ENCODE measurements at places on chromosomes 2 and 18.
A peak's percentile ranks its signal among the peaks of the same experiment; 100 is the strongest.

GRCh38 chr2:37321029-37321682, 3.5 kb downstream of the PRKD3 start:
- no peak overlapping the region for H3K27ac ChIP-seq
- no peaks in the 10 kb centered on the region for H3K27me3 ChIP-seq
- peaks cover 39% of the 10 kb centered on the region for H3K4me1 ChIP-seq
- H3K36me3 ChIP-seq = no peaks in the 10 kb centered on the region
- H3K4me3 ChIP-seq = no peak overlapping the region

DNA sequence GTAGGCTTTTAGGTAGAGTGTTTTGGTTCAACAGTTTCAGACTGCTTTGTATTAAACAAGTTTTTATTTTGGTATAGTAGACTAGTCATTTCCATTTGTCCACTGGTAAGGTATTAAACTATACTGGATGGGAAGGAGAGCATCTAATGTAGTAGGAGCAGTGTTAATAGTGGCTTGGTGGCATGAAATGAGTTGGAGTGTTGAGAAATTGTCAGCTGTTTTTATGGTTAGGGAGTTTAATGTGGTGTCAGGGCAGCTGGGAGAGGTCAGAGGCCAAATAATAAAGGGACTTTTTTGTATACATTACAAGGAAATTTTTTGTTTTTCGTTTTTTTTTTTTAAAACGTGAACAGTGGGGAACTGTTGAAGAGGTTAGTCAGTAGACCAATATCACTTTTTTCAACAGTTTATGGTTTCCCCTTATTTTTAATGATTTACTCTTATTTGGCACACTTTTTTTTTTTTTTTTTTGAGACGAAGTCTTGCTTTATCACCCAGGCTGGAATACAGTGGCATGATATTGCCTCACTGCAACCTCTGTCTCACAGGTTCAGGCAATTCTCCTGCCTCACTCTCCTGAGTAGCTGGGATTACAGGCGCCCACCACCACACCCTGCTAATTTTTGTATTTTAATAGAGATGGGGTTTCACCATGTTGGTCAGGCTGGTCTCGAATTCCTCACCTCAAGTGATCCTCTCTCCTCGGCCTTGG, 21.2 kb downstream of the ACTR3 start:
- no peaks in the 10 kb centered on the region for H3K4me1 ChIP-seq
- H3K36me3 ChIP-seq = no peaks in the 10 kb centered on the region
- no peak for DNase-seq
- no peak overlapping the region for H3K4me3 ChIP-seq
- no peak overlapping the region for H3K27ac ChIP-seq
- H3K27me3 ChIP-seq = no peaks in the 10 kb centered on the region

DNA sequence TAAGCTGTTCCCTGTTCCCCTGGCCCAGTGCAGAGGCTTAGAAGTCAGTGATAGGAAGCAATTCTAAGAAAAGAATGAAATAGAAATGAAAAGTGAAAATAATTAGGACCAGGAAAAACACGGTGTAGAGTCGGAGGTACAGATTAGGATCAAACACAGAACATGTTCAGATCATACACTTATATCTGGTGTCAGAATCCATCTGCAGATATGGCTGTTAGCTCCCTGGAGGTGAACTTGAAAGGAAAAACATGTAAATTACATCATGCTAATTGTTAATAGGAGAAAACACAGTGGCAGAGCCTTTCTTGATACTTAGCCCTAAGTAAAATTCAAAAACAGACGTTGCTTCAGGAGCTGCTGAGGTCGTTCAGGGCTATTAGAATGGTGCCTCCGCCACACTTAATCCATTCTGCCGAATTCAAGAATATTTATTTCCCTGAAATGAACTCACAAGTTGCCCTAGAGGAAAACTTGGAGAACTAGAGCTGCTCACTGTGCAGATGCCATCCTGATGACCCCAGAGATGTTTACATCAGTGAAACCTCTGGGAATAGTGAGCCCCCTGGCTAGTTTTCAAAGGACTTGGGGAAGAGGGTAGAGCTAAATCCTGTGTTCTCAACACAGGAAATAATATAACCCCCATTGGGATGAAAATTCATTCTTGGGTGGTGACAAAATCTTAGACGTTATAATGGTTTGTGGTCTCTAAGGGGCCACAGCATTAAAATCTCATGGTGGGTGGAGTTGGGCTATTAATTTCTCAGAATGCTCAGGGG, 27.5 kb downstream of the LPIN1 start:
- H3K27ac ChIP-seq = no peak overlapping the region
- peaks cover 35% of the 10 kb centered on the region for H3K36me3 ChIP-seq
- H3K4me3 ChIP-seq = no peak overlapping the region
- DNase-seq = no peak
- H3K4me1 ChIP-seq = no peaks in the 10 kb centered on the region

GRCh38 chr2:171688129-171688465, 828 bp downstream of the DYNC1I2 start:
- peaks cover 6% of the 10 kb centered on the region for H3K36me3 ChIP-seq
- H3K27me3 ChIP-seq = no peaks in the 10 kb centered on the region
- H3K4me1 ChIP-seq = no peaks in the 10 kb centered on the region
- H3K27ac ChIP-seq = peak overlapping the region; percentile 85

DNA sequence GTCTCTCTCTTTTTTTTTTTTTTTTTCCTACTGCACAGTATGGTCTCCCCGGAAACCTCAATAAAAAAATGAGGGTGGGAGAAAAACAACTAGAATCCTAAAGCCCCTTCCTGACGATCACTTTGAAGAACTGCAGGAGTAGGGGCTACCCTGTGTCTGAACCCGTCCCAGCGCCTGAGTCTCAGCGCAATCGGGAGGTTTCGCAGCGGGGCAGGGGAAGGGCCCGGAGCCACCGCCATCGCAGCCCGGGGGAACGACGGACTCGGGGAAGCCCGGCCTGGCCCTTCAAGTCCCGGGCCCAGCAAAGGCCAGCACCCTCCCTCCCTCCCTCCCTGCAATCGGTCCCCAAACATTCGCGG, 411 bp downstream of the NARS1 start:
- no peak for DNase-seq
- H3K27ac ChIP-seq = peak overlapping the region; percentile 90
- no peaks in the 10 kb centered on the region for H3K27me3 ChIP-seq
- H3K4me1 ChIP-seq = peaks cover 19% of the 10 kb centered on the region

DNA sequence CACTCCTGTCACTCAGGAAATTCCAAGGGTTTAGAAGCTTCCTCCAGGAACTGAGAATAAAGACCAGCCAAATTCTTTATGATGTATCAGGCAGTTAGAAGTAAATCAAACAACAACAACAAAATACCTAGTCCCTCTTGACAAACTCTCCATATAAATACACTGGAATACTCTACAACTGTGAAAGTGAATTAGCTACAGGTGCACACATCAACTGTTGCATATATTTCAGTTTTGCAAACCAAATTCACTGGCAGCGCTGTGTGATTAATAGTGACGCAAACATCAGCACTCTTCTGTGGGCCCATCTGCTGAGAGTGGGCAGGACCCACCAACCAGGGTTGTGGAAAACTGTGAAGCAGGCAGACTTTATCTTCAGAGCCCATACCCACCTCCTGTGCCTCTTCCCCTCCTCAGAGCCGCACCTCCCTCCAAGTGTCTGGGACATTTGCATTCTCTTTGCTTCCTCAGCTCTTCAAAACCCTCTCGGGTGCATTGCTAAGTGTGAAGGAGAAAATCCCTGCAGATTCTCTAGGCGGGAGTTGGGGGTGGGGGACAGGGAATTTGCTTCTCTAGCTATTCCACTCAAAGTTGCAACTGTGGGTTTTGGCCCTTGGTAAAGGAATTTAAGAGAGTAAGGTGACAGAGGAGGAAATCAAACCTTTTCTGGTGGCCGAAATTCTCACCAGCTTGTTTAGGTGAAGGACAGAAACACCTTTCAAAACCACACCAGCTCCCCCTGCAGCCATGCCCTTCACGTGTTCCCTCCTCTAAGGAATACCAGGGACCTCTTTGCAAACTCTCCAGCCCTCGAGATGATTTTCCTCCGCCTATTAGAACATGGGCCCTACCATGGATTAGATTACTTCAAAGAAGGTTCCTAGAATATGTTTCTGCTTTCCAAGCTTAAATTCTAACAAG, 119.3 kb downstream of the MRO start:
- no peaks in the 10 kb centered on the region for H3K36me3 ChIP-seq
- no peak overlapping the region for H3K27ac ChIP-seq
- no peak for DNase-seq

- no peaks in the 10 kb centered on the region for H3K4me1 ChIP-seq
- no peaks in the 10 kb centered on the region for H3K36me3 ChIP-seq
- no peak overlapping the region for H3K27ac ChIP-seq
- no peak for DNase-seq
- no peak overlapping the region for H3K4me3 ChIP-seq
These were observed 151.0 kb upstream of the DNMT3A start for GRCh38 chr2:25492726-25493125.

GRCh38 chr2:99899882-99900281, 242.5 kb downstream of the AFF3 start:
- no peaks in the 10 kb centered on the region for H3K4me1 ChIP-seq
- no peak overlapping the region for H3K4me3 ChIP-seq
- H3K27me3 ChIP-seq = no peaks in the 10 kb centered on the region
- no peak overlapping the region for H3K27ac ChIP-seq

GRCh38 chr2:66439812-66440542, 5.1 kb downstream of the MEIS1 start:
- H3K36me3 ChIP-seq = no peaks in the 10 kb centered on the region
- peaks cover 21% of the 10 kb centered on the region for H3K4me1 ChIP-seq
- peak overlapping the region; percentile 62 for H3K4me3 ChIP-seq
- H3K27ac ChIP-seq = peak overlapping the region; percentile 94
- H3K27me3 ChIP-seq = no peaks in the 10 kb centered on the region

- no peaks in the 10 kb centered on the region for H3K27me3 ChIP-seq
- H3K4me1 ChIP-seq = no peaks in the 10 kb centered on the region
- H3K36me3 ChIP-seq = no peaks in the 10 kb centered on the region
- no peak for DNase-seq
- no peak overlapping the region for H3K4me3 ChIP-seq
These were observed 189.9 kb downstream of the UBE2E3 start for GRCh38 chr2:181170256-181170655.

DNA sequence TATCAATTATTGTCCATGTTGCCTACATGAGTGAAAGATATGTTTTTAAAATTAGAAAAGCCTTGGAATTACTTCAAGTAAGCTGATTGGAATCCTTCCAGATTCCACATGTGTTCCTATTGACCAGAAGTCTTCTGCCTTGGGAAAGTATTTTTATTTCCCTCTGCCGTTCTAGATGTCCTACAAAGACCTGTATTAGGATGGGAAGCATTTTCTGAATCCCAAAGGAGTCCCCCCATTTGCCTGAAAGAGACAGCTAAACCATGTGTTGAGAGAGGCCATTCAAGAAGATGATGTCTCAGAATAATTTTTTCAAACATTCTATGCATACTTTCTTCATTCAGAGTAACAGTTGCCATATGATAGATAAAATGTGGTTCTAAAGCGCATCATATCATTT, 19.0 kb upstream of the MYO1B start:
- no peaks in the 10 kb centered on the region for H3K4me1 ChIP-seq
- no peaks in the 10 kb centered on the region for H3K36me3 ChIP-seq
- H3K27me3 ChIP-seq = no peaks in the 10 kb centered on the region
- no peak for DNase-seq
- no peak overlapping the region for H3K4me3 ChIP-seq
- no peak overlapping the region for H3K27ac ChIP-seq

DNA sequence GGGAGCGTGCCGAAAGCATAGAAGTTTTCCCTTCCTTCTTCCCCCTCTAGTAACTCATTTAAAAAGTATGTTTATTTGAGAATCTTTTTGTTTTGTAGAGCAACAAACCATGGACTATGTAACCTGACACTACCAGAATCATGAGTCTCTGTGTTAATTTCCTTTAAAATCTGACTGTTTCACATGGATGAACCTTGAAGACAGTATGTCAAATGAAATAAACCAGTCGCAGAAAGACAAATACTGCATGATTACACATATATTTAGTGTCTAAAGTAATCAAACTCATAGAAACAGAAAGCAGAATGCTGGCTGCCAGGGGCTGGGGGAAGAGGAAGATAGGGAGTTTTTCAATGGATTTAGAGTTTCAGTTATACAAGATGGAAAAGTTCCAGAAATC, 32.3 kb downstream of the PTPN2 start:
- H3K27me3 ChIP-seq = no peaks in the 10 kb centered on the region
- H3K4me1 ChIP-seq = no peaks in the 10 kb centered on the region
- H3K27ac ChIP-seq = no peak overlapping the region
- no peaks in the 10 kb centered on the region for H3K36me3 ChIP-seq
- H3K4me3 ChIP-seq = no peak overlapping the region

- no peak overlapping the region for H3K4me3 ChIP-seq
- peaks cover 42% of the 10 kb centered on the region for H3K4me1 ChIP-seq
- DNase-seq = no peak
These were observed 188.5 kb downstream of the HDAC4 start for GRCh38 chr2:239212121-239212928.

GRCh38 chr18:42706029-42706608, 409.4 kb downstream of the RIT2 start:
- no peak overlapping the region for H3K27ac ChIP-seq
- no peaks in the 10 kb centered on the region for H3K4me1 ChIP-seq
- peaks cover 2% of the 10 kb centered on the region for H3K27me3 ChIP-seq
- H3K4me3 ChIP-seq = no peak overlapping the region
- H3K36me3 ChIP-seq = no peaks in the 10 kb centered on the region

GRCh38 chr18:25834061-25834460, 256.4 kb downstream of the SS18 start:
- H3K27ac ChIP-seq = no peak overlapping the region
- H3K27me3 ChIP-seq = no peaks in the 10 kb centered on the region
- no peak for DNase-seq
- no peak overlapping the region for H3K4me3 ChIP-seq

- no peaks in the 10 kb centered on the region for H3K27me3 ChIP-seq
- no peaks in the 10 kb centered on the region for H3K36me3 ChIP-seq
- no peak overlapping the region for H3K4me3 ChIP-seq
- DNase-seq = no peak
- no peak overlapping the region for H3K27ac ChIP-seq
These were observed 17.3 kb upstream of the FHL2 start for GRCh38 chr2:105416156-105416555.

GRCh38 chr2:44305882-44306281, 30.6 kb downstream of the SLC3A1 start:
- no peak overlapping the region for H3K4me3 ChIP-seq
- peaks cover 5% of the 10 kb centered on the region for H3K4me1 ChIP-seq
- H3K27me3 ChIP-seq = no peaks in the 10 kb centered on the region

DNA sequence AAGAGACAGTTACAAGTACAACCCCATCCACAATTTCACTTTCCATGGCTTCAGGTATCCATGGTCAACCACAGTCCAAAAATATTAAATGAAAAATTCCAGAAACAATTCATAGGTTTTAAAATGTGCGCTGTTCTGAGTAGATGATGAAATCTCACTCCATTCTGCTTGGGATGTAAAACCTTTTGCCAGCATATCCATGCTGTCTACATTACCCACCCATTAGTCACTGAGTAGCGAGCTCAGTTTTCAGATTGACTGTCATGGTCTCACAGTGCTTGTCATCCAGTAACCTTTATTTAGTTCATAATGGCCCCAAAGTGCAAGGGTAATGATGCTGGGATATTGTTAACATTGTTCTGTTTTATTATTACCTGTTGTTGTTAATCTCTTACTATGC, 40.5 kb downstream of the SMAD4 start:
- no peak overlapping the region for H3K4me3 ChIP-seq
- H3K27ac ChIP-seq = no peak overlapping the region
- no peak for DNase-seq
- no peaks in the 10 kb centered on the region for H3K4me1 ChIP-seq
- no peaks in the 10 kb centered on the region for H3K27me3 ChIP-seq

Measured in right atrium auricular region (tissue), 2 donors.